ENCODE measurements at places on chromosomes 11 and 22. TPM values are rescaled to one million over a fixed set of nuclear protein-coding genes. Genes with fewer than 3 reads are reported as not detected.

DNA sequence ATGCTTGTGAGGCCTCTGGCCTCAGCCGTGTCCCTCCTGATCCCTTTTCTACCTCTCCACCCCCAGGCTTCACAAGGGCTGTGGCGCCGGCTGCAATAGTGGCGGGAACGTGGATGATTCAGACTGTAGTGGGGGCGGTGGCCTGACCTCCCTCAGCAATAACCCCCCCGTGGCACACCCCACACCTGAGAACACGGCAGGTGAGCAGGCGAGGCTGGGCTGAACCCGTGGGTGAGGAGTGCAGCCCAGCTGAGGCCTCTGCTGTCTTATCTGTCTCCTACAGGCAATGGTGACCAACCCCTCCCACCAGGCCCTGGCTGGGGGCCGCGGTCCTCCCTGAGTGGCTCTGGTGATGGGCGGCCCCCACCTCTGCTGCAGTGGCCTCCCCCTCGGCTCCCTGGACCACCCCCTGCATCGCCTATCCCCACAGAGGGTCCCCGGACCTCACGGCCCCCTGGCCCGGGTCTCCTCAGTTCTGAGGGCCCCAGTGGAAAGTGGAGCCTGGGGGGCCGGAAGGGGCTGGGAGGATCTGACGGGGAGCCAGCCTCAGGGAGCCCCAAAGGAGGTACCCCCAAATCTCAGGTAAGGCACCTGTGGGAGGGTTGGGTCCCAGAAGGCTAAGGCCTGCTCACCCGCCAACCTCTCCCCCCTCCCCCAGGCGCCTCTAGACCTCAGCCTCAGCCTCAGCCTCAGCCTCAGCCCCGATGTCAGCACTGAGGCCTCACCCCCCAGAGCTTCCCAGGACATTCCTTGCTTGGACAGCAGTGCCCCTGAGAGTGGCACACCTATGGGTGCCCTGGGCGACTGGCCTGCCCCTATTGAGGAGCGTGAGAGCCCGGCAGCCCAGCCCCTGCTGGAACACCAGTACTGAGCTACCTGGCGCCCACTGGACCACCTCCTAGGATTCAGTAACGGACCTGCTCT, 1.5 kb upstream of the SIPA1 start:
- DNase-seq: no peak

DNA sequence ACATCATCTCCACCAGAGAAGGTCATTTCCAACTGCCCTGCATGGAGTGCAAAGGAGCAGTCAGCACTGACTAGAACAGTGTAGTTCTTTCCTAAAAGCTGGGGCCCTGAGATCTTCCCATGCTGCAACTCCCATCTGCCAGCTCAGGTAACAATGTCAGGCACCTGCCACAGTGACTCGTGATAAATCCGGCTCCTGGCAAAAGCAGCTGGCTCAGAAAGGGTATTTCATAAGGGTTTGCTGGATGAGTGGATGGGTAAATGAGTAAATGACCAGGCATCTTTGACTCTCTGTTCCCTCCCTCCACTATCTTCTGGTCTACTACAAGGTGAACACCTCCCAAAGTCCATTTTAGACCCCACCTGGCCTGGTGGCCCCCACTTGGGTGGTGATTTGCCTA, 403.6 kb downstream of the NXPE2 start:
- no peak for DNase-seq

DNA sequence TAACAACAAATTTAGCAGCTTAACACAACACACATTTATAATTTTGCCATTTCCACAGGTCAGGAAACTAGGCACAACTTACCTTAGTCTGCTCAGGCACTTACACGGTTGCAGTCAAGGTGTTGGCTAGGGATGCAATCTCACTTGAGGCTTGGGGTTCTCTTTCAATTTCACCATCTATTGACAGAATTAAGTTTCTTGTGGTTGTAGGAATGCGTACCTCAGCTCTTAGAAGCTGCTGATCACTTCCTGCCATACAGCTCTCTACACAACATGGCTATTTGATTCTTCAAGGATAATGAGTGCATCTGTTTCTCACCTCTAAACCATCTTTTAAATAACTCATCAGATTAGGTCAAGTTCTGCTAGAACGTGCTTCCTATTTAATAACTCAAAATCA, 968.1 kb downstream of the LRRC4C start:
- no peak for DNase-seq

DNA sequence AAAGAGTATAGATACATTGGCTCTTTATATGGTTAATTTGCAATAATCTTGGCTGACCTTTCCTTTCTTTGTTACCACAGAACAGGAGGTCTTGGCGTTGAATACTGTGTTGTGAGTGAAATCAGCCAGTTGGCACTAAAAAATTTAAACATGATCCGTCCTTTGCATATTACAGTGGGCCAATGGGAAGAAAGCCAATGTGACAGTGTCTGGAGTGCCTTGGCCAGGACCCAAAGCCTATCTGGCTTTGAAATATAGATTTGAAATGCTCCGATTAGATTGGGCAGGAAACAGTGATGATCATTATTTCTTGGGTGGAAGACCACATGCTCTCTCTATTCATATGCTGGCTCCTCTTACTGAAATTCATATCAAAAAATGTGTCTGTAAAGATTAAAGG, 339.6 kb upstream of the ANO3 start:
- DNase-seq: no peak

DNA sequence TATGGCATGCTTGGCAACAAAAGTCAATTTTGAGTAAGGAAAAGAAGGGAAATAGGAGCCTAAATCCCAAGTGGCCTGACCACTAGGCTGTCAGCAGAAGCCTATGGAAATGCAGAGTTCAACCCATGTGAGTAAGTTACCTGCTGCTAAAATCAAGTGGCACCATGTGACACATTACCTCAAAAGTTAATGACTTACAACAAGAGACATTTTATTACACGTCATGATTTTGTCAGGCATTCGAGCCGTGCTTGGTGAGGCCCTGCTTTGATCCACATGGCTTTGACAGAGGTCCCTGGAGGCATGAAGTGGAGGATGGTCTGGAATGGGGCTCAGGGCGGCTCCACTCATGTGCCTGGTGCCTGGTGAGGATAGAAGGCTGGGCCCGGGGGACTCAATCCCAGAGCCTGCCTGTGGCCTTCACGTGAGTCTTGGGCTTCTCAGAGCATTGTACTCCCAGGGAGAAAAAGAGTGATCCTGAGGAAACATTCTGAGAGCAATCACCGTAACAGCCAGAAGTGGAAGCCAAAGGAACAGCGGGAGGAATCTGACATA, 339.1 kb upstream of the B3GAT1 start:
- DNase-seq: no peak

GRCh38 chr11:69310934-69311766, 17.2 kb downstream of the MYEOV start:
- DNase-seq: no peak

GRCh38 chr11:62140304-62141110, 16.7 kb downstream of the INCENP start:
- no peak for DNase-seq

Gene RAB38
- 376 TPM for total RNA-seq

Gene ART5
- not detected for total RNA-seq
